Stimulated activated CD8-positive, alpha-beta memory T cell treated with anti-CD3 and anti-CD28 coated beads, Interleukin-15, amount 100 ng/mL, for 4 hours (primary cell): ENCODE measurements at places on chromosomes 12 and 14.

DNA sequence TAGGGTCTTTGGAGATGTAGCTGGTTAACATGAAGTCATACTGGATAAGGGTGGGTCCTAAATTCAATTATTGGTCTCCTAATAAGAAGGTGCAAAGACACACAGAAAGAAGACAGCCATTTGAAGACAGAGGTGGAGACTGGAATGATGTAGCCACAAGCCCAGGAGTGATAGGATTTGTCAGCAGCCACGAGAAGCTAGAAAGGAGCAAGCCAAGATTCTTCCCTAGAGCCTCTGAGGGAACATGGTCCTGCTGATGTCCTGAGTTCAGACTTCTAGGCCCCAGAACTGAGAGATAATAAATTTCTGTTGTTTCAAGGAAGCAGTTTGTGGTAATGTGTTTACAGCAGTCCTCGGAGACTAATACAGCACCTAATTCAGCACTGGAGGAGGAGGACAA is 203.3 kb upstream of the SRRM4 start:
- no peak for DNase-seq

DNA sequence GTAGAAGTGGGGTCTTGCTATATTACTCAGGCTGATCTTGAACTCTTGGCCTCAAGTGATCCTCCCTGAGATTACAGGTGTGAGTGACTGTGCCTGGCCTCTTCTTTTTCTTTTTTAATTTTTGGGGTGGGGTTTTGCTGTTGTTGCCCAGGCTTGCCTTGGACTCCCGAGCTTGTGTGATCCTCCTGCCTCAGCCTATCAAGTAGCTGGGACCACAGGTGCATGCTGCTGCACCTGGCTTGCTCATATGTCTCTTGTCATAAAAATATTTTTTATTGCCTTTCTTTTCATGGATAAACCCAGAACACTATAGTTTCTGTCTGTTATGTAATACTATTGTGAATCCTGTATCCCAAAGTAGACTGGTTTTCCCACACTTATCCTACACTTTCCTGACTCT is 26.0 kb downstream of the SCYL2 start:
- no peak for DNase-seq

DNA sequence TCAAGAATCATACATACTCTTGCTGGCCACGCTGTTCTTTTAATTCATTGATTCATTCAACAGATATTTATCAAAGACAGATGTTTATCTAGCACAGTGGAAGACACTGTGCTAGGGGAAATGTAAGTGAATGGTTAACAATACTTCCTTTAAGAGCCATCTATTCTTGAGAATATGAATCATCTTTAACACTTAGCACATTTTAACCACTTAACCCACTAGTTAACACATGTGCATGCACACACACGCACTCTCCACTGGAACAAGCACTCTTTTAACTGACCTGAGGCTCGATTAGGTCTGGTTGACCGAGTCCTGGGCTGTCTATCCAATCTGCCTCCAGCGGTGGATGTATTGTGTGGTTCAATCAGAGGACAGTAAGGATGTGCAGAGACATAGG is 34.6 kb downstream of the LMNTD1 start:
- no peak for DNase-seq

DNA sequence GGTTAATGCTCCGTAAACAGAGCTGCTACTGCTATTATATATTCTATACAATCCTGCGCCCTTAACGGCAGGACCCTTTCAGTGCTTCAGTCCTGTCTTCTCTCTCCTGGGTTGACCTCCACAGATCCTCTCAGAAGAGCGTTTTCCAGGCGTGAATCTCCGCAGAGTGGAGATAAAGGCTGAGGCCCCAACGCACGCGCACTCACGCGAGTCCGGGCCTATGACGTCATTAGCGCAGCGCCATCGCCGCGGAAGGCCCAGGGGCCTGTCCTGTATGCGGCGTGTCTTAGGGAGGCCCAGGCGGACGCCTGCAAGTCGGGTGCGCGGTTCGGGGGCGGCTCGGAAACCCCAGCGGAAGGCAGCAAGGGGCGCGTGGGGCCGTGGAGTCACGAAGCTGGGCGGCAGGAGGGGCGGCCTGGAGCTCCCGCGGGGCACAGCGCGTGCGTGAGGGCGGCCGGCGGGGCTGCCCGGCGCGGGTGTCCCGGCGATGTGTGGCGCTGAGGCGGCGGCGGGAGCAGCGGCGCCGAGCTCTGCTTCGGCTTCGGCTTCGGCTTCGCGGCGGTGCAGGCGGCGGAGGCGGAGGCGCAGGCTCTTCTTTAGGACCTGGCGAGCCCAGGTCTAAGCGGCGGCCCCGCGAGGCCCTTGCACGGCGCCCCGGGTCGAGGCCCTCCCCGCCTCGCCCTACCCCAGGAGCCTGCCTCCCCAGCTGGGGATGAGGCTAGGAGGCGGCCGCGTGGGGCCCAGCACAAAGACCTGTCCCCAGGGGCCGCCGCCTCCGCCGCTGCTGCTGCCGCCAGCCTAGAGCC is at the start of gene MAPKAPK5:
Gene MAPKAPK5, plus strand, starts transcription at position 479 of the 806 bp plus-strand sequence. CDS start 506 bp downstream, outside the sequence.
- DNase-seq = peak; percentile 97

DNA sequence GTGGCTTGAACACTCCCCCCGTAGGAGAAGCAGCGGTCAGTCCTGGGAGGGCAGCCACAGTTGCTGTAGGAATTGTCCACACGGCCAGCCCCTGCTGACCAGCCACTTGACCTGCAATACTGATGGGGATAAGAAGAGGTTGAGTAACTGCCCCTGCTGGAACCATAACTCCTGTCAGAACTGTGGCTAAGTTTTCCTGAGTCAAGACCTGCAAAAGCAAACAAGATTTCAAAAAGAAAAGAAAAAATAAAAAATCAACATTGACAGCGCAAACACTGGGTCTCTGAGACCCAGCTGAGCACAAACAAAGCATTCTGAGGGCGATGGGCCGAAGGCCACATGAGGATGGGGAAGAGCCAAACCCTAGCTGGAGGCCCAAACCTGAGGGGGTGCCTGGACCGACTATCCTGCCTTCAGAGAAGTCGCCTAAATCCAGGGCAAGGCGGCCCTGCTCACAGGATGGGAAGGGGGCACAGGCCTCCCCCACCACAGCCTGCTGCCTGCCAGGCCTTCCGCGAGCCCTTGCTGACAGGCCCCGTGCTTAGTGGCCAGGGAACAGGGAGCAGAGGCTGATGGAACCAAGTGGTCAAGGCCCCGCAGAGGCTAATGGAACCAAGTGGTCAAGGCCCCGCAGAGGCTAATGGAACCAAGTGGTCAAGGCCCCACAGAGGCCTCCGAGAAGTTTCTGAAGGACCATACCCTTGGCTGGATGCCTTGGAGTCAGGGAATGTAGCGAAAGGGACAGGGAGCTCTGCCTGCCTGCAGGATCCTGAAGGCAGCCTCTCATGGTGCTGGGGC is 19.1 kb downstream of the POU6F1 start:
- no peak for DNase-seq

DNA sequence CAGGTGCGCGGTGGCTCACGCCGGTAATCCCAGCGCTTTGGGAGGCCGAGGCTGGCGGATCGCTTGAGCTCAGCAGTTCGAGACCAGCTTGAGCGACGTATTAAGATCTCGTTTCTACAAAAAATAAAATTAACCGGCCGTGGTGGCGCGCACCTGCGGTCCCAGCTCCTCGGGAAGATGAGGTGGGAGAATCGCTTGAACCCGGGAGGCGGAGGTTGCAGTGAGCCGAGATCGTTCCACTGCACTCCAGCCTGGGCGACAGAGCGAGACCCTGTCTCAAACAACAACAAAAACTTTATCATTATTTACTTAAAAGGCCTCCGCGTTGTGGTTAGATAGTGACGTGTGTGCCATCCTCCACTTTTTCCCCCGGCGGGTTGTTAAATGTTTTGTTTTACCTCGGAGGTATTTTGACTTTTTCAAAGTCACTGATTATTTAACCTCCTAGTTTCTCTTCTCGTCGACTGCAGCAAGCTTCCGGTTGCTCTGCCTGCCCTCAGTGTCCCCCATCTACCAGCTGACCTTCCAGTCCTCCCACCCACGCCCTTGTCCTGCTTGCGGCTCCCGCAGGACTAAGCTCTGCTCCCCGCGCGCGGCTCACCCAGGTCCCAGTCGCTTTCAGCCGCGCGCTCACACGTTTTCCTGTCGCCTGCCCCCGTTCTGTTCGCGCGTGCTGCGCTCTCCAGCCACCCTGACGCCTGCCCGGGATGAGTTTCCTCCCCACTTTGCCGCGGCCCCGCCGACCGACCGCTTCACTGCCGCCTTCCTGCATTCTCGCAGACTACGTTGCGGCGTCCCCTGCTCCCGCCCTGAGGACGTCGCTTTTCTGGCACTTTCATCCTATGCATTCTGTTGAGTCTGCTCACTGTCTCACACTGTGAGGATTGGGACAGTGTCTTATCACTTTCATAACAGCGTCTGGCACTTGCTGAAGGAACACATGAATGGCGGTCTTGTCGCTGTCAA is 1.2 kb upstream of the SCAF11 start:
- peak; percentile 32 for DNase-seq

- DNase-seq = peak; percentile 28
Observed at GRCh38 chr14:102594514-102595175, 2.2 kb downstream of the RCOR1 start.

GRCh38 chr14:76432827-76433752 is 57.2 kb downstream of the ESRRB start:
- no peak for DNase-seq

DNA sequence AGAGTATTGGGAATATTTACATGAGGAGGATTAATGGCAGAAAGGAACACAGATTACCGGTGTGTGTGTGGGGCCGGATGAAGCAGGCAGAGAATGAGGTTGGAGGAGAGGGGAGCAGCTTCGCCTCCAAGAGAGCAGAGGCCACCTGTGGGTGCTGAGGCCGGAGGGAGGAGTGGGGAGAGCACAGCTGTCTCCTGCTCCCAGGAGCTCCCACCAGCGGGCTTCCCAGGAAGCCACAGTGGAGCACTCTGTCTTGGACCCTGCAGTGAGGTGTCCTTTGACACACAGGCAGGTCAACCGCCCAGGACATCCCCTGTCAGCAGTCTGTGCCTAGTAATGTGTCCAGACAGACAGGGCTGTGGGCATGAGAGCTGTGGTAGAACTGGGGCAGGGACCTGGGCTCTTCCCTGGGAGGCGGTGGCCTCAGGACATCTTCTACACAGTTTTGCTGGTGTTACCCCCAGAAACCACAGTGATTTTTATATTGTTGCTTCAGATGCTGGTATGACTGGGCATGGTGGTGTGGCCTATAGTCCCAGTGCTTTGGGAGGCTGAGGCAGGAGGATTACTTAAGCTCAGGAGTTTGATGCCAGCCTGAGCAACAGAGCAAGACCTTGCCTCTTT is 18.5 kb upstream of the AMN start:
- DNase-seq = no peak

- DNase-seq = no peak
Observed at GRCh38 chr14:51704545-51704944, 52.8 kb downstream of the FRMD6 start.
